ENCODE measurements at places on chromosomes 12 and 14.

DNA sequence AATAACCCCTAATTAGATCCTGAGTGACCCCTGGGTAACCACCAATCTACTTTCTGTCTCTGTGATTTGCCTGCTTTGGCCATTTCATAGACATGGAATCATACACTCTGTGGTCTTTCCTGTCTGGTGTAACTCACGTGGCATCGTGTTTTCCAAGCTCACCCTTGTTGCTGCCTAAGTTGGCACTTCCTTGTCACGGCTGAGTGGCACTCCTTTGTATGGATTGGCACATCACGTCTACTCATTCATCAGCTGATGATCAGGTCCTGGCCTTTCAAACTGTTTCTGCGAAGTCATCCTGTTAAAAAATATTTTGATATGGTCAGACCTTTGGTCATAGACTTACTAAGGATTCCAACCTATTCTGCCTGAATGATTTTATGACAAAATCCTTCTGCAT is 87.7 kb downstream of the GLT1D1 start:
- no peak for DNase-seq

GRCh38 chr14:72742118-72742837 is 151.6 kb downstream of the DPF3 start:
- DNase-seq = no peak

DNA sequence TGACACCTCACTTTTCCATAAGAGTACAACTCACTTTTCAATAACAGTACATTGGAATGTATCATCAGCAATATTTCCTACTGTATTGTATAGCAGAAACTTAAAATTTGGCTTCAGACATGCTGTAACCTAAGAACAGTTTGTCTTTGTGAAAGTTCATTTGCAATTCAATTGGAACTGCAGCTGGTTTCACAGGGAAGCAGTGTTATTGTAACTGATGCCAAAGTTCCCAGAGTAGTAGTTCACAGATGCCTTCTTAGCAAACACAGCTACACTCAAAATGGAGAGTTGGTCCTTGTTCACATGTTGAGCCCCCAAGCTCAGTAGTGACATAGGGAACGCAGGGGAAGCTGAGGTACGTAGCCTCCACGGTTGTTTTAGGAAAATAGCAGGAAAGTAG is 23.3 kb downstream of the PPP1R36 start:
- no peak for DNase-seq

- DNase-seq = no peak
These were observed 317.5 kb upstream of the OR4E1 start for GRCh38 chr14:21991130-21991529.

DNA sequence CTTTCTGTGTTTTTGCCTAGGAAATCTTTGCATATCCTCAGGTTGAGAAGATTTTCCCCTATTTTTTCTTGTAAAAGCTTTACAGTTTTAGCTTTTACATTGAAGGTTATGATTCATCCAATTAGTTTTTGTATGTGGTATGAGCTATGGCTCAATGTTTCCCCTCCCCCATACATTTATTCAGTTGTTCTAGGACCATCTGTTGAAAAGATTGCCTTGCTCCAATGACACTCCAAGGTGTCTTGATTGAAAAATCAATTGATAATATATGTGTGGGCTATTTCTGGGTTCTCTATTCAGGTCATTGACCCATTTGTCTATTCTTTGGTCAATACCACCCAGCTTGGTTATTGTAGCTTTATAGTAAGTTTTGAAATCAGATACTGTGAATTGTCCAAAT is 42.6 kb downstream of the LRTM2 start:
- DNase-seq = no peak

- DNase-seq = no peak
These were observed 8.1 kb downstream of the DAO start for GRCh38 chr12:108888031-108888430.

- DNase-seq = no peak
These were observed 49.6 kb downstream of the ST8SIA1 start for GRCh38 chr12:22284871-22285270.

- no peak for DNase-seq
These were observed 144.8 kb downstream of the CAPZA3 start for GRCh38 chr12:18882690-18883089.

GRCh38 chr14:24943024-24943423 is 106.9 kb downstream of the STXBP6 start:
- no peak for DNase-seq

- DNase-seq = no peak
These were observed 58.0 kb downstream of the MIA2 start for GRCh38 chr14:39291701-39292100.

GRCh38 chr12:67193704-67194103 is 75.5 kb upstream of the CAND1 start:
- DNase-seq = no peak

DNA sequence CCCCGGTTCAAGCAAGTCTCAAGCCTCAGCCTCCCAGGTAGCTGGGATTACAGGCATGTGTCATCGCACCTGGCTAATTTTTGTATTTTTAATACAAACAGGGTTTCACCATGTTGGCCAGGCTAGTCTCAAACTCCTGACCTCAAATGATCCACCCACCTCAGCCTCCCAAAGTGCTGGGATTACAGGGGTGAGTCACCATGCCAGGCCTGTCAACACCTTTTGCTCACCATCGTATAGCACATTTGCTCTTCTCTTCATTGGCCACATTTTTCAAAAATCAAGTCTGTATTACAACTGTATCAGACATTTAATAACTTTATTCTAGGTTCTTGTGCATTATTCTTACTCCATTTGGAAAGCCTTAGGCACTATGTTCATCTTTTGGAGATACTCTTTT is 50.3 kb downstream of the BCAT1 start:
- no peak for DNase-seq

GRCh38 chr12:57852620-57853500 is 6.3 kb upstream of the CTDSP2 start:
- DNase-seq = no peak

GRCh38 chr12:12924169-12924568 is 27.8 kb downstream of the GPRC5D start:
- no peak for DNase-seq

- no peak for DNase-seq
These were observed 174.8 kb upstream of the CDKN3 start for GRCh38 chr14:54221971-54222370.

DNA sequence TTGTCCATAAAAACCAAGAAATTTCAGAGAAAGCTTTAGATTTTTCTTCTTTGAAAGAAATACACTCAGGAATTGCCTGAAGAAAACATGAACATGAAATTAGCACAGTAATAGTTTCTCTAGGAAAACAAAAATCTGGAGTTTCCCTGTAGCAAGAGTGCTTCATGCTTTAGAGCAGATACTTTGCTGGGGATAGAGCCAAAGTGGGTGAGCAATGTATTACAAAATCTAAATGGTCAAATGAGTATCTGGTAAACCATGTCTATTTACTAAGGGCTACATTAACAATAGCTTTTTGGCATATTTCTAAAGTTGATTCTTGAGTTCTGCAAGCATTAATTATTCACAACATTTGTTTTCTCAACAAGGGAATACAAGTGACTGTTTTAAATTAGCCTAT is 26.2 kb downstream of the AVPR1A start:
- no peak for DNase-seq

DNA sequence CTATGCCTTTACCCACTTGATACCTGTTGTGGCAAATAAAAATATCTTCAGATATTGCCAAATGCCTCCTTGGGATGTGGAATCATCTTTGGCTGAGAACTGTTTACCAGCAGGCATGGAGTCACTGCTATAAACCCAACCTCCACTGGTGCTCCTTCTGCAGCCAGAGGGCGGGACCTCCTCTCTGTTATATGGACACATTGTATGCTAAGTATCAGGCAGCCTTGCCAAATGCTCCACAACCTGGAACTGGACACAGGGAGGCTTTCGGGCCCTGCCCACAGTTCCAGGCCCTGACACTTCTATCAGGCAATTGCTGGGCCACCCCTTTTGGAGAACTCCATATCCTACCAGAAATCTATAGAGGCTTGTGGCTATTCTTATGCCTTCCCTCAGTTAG is 201.0 kb downstream of the TMX1 start:
- DNase-seq = no peak

DNA sequence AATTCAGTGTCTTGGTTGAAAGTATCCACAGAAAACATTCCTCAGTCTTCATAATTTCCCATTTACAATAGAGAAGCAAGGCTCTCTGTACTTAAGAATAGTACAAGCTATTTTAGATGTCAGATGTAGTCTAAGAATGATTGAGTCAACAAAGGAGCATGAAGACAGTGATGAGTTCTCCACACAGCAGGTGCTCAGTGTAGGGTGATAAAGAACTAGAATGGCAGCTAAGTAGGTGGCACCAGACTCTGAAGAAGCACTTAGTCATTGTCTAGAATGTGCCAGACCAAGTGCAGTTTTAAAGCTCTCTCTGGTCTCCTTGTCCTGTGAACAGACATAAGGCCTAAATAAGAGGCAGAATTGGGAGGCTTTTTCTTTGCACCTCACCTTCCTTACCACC is 504.6 kb downstream of the NRXN3 start:
- DNase-seq = no peak

DNA sequence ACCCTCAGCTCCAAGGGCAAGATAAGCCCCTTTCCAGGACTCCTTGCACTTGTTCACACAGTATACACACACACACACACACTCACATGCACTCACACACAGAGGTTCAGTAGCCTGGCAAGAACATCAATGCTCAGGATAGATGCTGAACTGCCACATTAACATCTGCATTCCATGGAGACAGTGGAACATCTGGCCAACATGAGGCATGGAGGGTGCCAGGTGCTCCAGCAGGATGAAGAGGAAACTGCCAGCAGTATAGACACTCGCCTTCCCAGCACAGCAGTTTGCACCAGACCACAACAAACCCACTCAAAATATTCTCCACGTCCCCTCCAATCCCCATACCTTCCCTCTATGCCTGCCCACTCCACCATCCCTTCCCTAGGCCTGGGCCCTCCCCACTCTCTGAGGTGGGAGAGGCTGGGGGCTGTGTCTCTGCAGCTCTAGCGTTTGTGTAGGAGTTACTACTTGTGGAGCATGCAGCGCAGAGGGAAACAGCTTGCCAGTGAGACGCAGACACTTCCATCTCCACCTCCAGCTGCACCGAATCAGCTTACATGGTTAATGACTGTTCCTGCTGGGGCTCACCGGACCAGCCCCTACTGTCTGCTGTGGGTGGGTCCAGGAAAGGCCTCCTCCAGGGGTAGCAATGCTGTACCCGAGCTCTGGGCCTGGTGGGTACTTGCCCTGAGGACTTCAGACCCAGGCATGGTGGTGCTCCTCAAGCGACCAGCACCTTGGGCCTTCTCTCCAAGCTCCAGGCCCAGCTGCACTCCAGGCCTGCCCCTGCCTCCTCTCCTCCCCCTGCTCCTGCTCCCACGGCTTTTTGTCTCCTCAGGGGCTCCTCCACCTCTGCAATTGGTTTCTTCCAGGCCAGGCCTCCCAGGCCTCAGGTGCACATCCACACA is 18.6 kb upstream of the PLEKHG3 start:
- no peak for DNase-seq

DNA sequence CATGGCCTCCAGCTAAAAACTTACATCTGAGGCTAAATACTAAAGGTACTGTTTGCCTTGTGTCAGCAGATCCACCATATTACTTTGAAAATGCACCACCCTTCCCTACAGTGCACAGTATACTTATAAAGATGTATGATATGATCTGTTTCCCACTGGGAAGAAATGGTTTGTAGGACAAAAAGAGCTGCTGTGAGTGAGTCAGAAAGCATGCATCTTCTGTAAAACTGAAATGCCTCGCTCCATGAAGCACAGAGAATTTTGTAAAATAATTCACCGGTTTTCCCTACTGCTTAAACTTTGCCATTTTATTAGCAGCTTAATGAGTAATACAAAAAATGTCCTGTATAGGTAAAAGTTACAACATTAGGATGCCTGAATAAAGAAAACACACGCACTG is 68.8 kb downstream of the MDGA2 start:
- DNase-seq = no peak

GRCh38 chr14:78535041-78535440 is 364.9 kb downstream of the NRXN3 start:
- no peak for DNase-seq

DNA sequence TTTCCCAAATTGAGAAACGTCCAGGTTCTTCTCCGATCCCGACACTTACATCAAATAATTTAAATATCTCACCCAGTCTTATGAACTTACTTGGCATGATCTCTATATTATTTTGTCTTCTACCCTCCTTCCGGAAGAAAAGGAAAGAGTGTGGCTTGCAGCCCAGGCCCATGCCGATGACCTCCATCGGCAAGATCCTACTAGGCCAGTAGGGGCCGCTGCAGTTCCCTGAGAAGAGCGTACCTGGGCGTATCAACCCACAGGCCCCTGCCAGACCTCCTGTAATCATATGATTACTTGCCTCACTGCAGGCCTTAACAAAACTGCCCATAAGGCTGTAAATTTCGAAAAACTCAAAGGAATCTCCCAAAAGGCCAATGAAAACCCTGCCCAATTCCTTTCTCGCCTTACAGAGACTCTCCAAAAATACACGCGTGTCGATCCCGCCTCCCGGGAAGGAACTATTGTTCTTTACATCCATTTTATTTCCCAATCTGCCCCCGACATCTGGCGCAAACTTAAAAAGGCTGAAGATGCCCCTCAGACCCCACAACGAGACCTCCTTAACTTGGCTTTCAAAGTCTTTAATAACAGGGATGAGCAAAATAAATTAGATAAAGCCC is 69.6 kb downstream of the MOK start:
- DNase-seq = peak; percentile 48

DNA sequence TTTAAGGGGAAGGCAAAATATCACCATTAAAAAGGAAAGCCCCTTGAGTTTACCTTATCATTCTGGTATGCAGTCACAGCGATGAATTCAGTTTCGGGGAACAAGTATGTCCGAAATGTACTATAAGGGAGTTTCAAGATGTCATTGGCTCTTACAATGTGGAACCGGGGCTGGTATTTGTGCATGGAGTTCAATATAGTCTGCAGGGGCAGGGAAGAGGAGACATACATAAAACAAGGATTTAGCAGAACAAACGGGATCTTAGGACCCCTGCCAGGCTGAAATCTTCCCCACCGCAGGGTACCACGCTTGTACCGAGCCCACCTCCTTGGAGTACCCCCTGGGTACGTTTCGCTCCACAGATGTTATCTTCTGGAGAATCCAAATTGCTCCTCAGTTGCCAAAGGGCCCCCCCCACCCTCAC is 4.5 kb downstream of the TBX3 start:
- DNase-seq = no peak

GRCh38 chr12:88266806-88267360 is 124.8 kb downstream of the TMTC3 start:
- DNase-seq = no peak

Data from stimulated activated CD8-positive, alpha-beta memory T cell treated with anti-CD3 and anti-CD28 coated beads, Interleukin-4, amount 100 ng/mL, for 1 hour (primary cell).